ENCODE measurements at places on chromosomes 7 and 10.

- DNase-seq = peak; percentile 60
Observed at GRCh38 chr7:28062197-28062991, 118.2 kb downstream of the JAZF1 start.

DNA sequence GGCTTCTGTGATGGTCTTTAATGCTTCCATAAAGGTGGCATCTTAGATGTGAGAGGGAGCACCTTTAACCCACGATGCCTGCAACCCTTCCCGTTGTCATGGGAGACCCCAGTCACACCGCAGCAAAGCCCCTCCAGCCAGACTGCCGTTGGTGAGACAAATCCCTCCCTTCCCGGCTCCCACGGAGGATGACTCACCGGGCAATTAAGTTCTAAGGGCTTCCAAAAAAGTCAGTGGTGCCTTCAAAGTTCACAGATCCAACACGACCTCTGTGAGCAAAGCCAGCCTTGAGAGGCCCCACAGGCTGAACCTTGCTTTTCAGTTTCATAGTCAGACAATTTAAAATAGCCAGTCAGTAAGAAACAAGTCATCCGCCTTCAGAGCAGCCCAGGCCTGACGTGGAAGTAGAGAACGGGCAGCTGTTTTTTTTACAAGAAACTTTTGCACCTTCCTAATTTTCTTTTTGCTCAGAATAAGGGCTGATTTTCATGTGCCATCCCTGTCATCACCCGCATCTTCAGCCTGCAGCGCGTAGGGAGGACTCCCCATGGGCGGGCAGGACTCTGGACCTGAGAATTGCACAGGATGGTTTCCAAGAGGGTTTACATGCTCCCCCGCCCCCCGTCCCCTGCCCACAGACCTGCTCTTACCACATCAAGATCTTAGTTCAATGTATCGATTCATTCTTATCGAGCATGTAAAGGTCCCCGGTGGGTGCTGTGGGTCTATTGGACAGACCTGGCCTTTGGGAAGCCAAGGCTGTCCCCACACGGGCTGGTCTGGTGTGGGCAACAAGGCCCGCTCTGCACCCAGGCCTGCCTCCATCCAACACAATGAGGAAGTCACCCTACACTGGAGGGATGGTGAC is 333.9 kb downstream of the DNAJB6 start:
- no peak for DNase-seq

- peak; percentile 65 for DNase-seq
Observed at GRCh38 chr10:3426190-3426845, 253.7 kb upstream of the PITRM1 start.

- DNase-seq = no peak
Observed at GRCh38 chr10:10902951-10903350, 114.7 kb upstream of the CELF2 start.

DNA sequence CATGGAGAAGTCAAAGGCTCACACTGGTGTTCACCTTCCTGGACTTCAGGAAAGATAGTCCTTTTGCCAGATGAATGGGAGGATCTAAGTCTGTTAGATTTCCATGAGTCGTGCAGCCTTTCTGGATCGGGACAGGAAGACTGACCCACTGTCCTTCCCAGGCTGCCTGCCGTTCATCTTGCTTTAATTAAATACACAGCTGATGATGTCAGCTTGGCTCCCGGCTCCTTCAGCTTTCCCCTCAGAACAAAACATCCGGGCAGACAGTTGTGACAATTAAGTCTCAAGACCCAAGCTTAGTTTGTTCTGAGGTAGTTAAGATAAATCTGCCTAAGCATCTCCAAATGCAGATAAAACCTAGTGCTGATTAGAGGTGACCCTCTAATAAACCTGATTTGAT is 58.6 kb downstream of the AUTS2 start:
- no peak for DNase-seq

- DNase-seq = peak; percentile 87
Observed at GRCh38 chr7:23022258-23022769, 8.4 kb upstream of the HYCC1 start.

- DNase-seq = no peak
Observed at GRCh38 chr7:12323415-12323814, 80.2 kb downstream of the VWDE start.

DNA sequence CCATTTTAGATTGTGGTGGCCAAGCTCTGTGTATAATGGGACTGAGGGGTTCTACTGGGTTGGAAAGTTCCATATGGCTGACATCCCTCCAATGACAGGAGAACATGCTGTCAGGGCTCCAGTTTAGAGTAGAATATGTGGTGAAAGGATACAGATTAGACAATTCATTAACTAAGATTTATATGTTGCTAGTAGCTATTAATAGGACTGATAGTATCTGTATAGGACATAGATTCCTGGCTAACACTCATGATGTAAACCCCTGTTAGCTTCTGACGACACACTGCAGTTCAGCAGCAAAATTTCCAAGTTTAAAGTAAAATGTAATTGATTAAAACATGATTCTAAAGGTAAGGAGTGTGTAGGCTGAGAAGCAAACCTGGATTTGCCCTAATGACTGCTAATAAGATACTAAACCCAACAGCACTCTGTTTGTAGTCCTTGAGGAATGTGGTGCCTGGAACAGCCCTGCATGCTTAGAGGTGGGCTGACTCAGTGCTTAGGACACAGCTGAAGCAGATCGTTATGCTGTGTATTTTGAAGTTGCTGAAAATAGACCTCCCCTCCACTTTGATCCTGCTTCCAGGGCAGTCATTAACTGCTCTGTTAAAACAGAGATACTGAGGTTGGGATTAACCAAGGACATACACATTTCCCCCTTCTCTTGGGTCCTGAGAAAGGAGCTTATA is 1129.6 kb downstream of the SORCS3 start:
- no peak for DNase-seq

- peak; percentile 77 for DNase-seq
Observed at GRCh38 chr7:20598459-20599309, 16.8 kb upstream of the ABCB5 start.

GRCh38 chr7:114659409-114660125 is 245.0 kb downstream of the FOXP2 start:
- no peak for DNase-seq

GRCh38 chr7:39463252-39463651 is 103.0 kb upstream of the YAE1 start:
- DNase-seq = no peak

DNA sequence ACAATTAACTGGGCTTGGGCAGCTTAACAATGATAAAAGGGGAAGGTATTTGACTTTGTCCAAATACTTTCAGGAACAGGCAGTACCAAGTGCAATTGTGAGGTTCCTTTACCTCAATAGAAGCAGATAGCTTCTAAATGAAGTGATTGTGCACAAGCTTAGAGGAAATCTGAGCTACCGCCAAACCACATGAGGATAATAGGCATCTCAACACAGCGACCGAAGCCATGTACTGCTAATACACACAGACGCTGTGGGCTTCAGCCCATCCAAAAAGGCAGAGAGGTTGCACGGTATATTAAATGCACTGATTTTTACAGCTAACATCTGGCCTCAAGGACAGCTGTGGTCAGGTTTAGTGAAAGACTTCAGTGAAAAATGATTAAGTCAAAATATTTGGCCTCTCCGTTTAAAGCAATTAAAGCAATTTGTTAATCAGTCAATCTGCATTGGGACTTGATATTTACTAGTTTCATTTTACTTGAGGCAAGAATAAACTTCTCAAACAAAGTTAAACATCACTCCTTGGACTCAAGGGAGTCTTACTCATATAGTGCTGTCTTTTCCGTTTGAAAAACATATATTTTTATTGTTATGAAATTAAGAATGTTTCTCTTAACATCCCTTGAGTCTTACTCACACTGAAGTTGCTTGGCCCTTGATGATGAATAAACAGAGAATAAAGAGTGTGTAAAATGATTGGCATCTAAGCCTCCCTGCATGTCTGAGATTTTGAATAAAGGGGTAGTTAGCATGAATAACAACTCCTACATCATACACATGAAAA is 306.3 kb downstream of the C7orf25 start:
- DNase-seq = peak; percentile 47

GRCh38 chr10:77177589-77177988 is 460.0 kb downstream of the KCNMA1 start:
- DNase-seq = no peak

- no peak for DNase-seq
Observed at GRCh38 chr10:34809796-34810195, 5.3 kb downstream of the PARD3 start.

DNA sequence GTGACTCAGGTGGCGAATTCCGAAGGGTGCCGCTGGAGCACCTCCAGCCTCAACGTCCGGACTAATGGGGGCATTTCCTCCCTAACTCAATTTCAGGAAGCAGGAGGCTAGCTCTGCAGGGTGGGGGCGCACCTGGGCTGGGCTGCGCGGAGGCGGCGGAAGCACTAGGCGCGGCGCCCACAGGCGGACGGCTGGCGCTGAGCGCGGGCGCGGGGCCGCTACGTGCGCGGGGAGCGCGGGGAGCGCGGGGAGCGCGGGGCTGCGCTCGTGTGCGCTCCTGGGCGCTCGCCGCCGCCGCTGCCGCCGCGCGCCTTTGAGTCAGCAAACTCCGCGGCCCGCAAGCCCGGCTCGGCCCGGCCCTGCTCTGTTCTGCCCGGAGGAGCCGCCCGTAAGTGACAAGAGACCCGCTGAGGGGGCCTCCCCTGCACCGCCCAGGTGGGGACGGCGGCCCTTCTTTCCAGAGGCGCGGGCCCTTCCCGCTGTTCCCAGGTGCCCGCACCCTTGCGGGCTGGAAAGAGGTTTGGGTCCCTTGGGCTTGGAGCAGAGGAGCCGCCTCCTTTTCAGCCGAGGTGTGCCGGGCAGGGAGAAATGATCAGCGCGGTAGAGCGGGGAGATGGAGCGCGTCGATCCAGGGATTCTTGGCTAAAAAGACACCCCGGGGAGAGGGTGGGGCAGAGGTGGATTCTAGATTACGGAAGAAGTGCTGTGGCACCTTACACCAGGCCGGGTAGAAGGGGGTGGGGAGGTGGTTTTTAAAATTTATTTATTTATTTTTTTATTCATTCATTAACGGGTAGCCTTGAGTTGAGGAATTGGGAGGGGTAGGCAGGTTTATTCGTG is at the start of gene SNX10:
TSS of gene SNX10 (plus strand) at position 164 of the 840 bp plus-strand sequence. CDS start 54,581 bp downstream, outside the sequence.
- DNase-seq = peak; percentile 39

DNA sequence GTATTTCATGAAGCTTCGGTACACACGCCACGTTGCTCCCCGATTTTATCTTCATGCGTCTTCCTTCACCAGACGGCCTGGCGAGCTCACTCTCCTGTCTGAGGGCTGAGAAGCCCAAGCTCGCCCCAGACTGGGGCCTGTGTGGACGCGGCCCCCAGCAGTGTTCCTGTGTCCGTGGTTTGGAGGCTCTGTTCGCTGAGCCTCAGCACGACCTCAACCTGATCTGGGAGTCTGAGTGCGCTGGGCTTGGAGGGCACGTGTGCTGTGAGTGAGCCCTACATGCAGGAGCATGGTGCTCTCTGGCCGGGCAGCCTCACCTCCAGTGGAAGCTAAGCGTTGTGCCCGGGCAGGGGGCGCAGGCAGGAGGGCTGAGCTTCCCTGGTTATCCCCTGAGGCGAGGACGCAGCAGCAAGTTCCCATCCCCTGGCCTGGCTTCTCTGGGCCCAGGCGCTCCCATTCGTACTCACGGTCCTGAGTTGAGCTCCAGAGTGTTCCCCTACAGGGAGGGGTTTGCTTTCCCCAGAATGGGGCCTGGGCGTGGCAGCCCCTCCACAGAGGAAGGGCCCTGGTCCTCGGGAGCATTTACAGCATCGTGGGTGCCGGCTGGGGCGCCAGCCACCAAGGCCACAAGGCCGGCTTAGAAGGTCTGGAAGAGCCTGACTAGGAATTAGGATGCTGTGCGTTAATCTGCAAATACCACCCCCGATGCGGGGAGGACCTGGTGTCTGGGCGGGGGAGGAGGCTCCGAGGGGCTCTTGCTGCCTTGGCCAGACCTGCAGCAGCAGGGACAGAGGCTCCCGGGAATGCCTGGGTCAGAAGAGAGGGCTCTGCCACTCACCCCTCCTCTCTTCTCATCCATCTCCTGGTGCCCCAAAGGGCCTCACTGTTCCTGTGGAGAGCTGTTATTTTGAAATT is 400.6 kb downstream of the DNAJB6 start:
- DNase-seq = no peak

GRCh38 chr7:125122173-125122572 is 192.5 kb upstream of the POT1 start:
- no peak for DNase-seq

DNA sequence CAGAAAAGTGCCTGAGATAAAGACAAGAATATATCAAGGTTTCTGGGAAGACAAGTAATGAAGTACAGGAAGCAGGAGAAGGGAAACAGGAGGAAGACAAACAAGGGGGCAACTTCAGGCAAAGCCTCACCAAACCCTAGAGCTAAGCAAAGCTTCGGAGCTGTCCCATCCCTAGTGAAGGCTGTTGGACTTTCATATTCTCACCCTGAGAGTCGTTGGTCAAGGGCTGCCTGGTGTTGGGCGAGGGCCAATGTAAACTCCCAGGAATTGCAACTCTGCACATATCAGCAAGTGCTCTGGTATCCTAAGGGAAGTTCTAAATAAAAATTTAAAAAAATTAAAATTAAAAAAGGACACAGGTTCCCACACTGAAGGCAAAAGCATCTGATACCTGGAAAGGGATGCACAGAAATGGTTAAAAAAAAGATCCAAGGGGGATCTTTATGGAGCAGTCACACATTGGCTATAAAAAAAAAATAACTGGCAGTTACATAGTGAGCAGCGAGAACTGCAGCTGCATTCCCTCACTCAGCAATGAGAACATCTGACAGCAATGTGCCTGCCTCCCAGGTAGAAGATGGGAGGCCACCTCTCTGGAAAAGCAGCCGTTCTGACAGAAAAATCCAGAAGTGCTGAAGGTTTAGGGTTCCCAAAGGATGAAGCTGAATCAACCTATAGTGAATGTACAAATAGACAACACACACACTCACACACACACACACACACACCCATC is 304.7 kb downstream of the WDR11 start:
- peak; percentile 10 for DNase-seq

GRCh38 chr10:84008878-84009277 is 130.4 kb upstream of the GHITM start:
- DNase-seq = no peak

- DNase-seq = no peak
Observed at GRCh38 chr7:113198226-113198625, 79.9 kb upstream of the SMIM30 start.

- no peak for DNase-seq
Observed at GRCh38 chr10:34249634-34250033, 565.5 kb downstream of the PARD3 start.

DNA sequence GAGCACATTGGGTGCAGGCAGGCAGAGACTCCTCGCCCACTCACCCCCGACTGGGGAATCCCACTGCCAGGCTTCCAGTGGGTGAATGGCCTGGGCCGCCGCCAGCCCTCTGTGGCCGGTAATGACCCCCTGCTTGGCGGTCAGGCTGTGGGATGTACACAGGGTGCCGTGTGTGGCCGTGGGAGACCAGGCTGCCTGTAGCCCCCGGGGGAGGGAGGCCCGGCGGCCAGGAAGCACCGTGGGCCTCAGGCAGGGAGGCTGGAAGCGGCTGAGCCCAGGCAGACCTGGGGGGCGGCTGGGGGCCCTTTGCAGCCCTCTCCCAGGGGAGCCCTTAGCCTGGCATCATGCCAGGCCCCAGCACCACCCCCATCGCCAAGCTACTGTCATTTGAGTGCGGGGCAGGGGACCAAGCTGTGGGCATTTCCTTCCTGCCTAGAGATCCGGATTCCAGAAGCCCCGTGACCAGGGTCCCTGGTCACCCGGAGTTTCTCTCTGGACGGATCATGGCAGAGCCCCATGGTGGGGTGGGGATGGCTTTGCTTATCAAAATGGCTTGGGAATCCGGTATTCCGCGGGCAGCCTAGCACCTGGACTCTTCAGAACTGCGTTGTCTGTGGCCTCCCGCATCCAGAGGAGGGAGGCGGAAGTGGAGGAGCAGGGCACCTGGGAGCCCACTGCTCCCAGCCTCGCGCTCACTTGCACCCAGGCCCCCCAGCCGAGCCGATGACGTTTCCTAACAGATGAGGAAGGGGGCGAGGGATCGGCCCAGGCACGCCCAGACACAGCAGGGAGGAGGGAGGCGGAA is 1.1 kb downstream of the TTYH3 start:
- DNase-seq = peak; percentile 73

- DNase-seq = no peak
Observed at GRCh38 chr10:5595591-5595990, 70.8 kb downstream of the ASB13 start.
